NCI-H187 treated with DMSO at 0.1 percent for 48 hours (cell line): ENCODE measurements at places on chromosomes 1 and 21.

DNA sequence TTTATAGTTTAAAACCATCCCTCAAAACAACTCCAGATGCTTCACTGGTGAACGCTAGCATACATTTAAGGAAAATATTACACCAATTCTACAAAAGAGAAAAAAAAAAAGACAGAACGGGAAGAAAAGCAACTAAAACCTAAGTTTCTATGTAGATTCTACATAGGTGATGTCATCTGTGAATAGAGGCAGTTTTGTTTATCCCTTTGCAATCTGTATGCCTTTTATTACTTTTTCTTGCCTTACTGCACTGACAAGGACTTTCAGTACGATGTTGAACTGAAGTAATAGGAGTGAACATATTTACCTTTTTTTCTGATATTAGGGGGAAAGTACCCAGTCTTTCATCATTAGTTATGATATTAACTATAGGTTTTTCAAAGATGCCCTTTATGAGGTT is 101.7 kb upstream of the HAO2 start:
- no peak for DNase-seq

GRCh38 chr1:5598824-5599395 is 393.3 kb downstream of the NPHP4 start:
- no peak for DNase-seq

DNA sequence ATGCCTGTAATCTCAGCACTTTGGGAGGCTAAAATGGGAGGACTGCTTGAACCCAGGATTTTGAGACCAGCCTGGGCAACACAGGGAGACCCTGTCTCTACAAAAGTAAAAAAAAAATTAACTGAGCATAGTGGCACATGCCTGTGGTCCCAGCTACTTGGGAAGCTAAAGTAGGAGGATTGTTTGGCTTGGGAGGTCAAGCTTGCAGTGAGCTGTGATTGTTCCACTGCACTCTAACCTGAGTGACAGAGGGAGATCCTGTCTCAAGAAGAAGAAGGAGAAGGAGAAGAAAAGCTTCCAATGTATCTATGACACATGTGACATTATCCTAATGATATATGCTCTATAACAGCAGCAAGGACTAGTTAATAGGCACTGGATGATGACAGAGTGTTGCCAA is 20.1 kb upstream of the ARHGAP29 start:
- no peak for DNase-seq

- DNase-seq, result no peak
These were observed 143.2 kb upstream of the DMRTA2 start for GRCh38 chr1:50566405-50566804.

GRCh38 chr1:68119445-68119844 is 69.0 kb upstream of the DIRAS3 start:
- no peak for DNase-seq

DNA sequence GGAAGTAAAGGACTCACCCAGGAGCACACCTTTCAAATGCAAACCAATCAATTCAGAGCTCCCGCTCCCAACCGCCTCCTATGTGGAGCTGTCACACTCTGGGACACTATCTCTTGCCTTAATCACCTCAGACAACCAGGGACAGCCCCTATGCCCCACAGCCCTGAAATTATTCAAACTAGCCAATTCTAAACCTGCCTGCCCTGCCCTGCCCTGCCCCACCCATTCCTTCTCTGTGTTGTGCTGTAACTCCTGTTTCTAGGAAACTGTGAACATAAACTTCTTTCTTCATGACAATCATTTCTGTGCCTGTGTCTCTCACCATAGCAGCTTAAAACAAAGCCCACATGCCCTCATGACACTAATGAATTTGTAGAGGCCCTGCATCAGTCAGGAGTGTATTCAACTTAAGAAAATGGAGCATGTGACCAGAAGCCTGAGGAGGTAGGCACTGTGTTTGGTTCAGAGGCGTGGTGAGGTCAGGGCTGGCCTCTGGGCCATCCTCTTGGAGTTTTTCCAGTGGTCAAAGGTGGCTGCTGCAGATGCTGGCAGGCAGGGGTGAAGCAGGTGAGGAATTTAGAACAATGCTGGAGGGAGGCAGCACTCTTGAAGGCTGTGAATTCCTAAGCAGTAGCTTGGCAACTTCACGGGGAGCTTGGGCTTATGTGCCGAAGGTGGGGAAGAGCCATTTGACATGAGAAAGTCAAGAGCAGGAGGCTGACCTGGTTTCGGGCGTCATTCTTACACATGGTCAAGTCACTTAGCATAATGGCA is 74.5 kb downstream of the RHOU start:
- DNase-seq, result no peak

- no peak for DNase-seq
These were observed 25.3 kb downstream of the KCND3 start for GRCh38 chr1:111963985-111964738.

DNA sequence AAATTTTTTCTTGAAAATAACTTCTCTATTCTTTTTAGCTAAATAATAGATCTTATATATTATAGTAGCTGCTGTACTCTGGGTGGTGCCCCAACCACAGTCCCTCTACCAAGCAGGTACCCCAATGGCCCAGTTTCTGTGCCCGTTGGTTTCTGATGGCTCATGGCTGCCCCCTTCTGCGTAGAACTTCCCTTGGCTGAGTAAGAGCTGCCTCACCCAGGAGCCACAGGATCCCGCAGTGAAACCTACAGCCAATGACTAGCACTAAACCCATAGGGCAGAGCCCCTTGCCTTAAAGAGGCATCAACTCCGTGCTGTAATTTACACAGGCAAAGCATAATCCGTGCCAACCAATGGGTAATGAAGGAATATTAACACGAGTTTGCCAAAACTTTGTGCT is 247.5 kb downstream of the USH2A start:
- no peak for DNase-seq
